ENCODE measurements at places on chromosomes 2 and 18. TPM values are rescaled to one million over a fixed set of nuclear protein-coding genes. Genes with fewer than 3 reads are reported as not detected.

DNA sequence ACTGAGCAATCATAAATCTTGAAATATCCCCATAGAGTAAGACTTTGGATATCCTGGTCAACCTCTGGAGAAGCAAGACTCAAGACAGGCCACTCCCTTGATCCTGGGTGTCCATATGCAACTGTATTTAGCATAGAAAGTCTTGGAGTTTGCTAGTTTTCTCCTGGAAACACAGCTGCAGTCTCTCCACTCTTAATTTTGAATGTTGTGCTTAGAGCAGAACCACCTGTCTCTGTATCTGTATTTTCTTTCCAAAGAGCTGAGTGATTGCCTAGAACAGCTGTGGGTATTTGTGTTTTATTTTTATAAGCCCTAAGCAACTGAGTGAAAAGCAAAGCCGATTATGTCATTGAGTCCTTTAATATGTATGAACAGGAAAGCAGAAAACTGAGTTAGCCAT is 64.1 kb upstream of the ADAM23 start:
- H3K27ac ChIP-seq, result no peak overlapping the region
- no peaks in the 10 kb centered on the region for H3K4me1 ChIP-seq
- DNase-seq, result no peak
- H3K36me3 ChIP-seq, result no peaks in the 10 kb centered on the region

DNA sequence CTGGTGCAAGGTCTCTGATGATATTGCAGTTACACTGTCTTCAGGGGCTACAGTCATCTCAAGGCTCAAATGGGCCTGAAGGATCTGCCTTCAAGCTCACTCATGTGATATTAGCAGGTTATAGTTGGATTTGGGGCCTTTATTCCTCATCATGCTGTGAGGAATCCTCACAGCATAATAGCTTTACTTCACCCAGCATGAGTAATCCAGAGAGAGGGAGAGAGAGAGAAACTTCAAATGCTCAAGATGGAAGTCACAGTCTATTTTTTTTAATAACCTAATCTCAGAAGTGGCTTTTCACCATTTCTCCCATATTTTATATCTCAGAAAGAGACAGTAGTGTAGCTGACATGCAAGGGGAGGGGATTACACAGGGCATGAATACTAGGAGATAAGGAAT is 658.7 kb downstream of the EPHA4 start:
- H3K4me3 ChIP-seq, result no peak overlapping the region
- H3K36me3 ChIP-seq, result no peaks in the 10 kb centered on the region
- H3K27ac ChIP-seq, result no peak overlapping the region
- DNase-seq, result no peak
- no peaks in the 10 kb centered on the region for H3K27me3 ChIP-seq

GRCh38 chr2:145653553-145653952 is 1133.6 kb upstream of the ZEB2 start:
- no peaks in the 10 kb centered on the region for H3K36me3 ChIP-seq
- H3K27me3 ChIP-seq, result no peaks in the 10 kb centered on the region
- no peak for DNase-seq
- no peak overlapping the region for H3K27ac ChIP-seq
- no peak overlapping the region for H3K4me3 ChIP-seq

GRCh38 chr2:196131384-196131937 is 39.9 kb downstream of the STK17B start:
- H3K27ac ChIP-seq, result no peak overlapping the region
- H3K4me1 ChIP-seq, result no peaks in the 10 kb centered on the region
- no peaks in the 10 kb centered on the region for H3K36me3 ChIP-seq
- H3K4me3 ChIP-seq, result no peak overlapping the region
- no peaks in the 10 kb centered on the region for H3K27me3 ChIP-seq
- no peak for DNase-seq

GFPT1 gene
- 57.2 TPM for total RNA-seq

DNA sequence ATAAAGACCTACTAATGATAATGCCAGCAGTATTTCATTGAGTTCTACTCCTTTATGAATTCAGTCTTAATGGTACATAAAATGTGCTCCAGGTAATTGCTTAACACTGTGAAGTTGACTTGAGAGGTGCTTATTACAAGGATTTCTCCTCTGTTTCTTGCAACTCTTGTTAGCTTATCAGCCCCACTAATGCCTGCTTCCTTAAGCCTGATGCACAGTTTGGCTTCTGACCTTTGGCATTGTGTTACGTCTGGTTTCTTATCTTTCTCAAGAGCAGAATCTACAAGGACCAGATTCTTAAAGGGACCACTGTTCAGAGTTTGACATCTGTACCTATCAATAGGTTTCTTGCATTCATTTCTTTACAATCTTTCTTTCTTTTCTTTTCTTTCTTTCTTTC is 223.9 kb upstream of the CWC22 start:
- no peak for DNase-seq
- H3K4me1 ChIP-seq, result no peaks in the 10 kb centered on the region
- no peaks in the 10 kb centered on the region for H3K36me3 ChIP-seq
- H3K4me3 ChIP-seq, result no peak overlapping the region
- no peak overlapping the region for H3K27ac ChIP-seq

CDH7 gene
- not detected for total RNA-seq

GRCh38 chr2:167331636-167332232 is 443.5 kb downstream of the XIRP2 start:
- H3K4me1 ChIP-seq, result no peaks in the 10 kb centered on the region
- H3K27ac ChIP-seq, result no peak overlapping the region
- H3K27me3 ChIP-seq, result no peaks in the 10 kb centered on the region
- DNase-seq, result no peak
- no peaks in the 10 kb centered on the region for H3K36me3 ChIP-seq
